ENCODE measurements at places on chromosomes 1 and 21. TPM values are rescaled to one million over a fixed set of nuclear protein-coding genes. Genes with fewer than 3 reads are reported as not detected.

Gene PPIAL4G
- 0.06 TPM for total RNA-seq

Gene FMO2
- total RNA-seq: 72.4 TPM

Gene FCGR3A
- 3.1 TPM for total RNA-seq

Gene LCE6A
- not detected for total RNA-seq

Gene PLEKHN1
- not detected for total RNA-seq

Gene ERICH3
- 0.09 TPM for total RNA-seq

- no peaks in the 10 kb centered on the region for H3K36me3 ChIP-seq
- no peak for DNase-seq
- H3K27ac ChIP-seq: no peak overlapping the region
- H3K4me1 ChIP-seq: peaks cover 22% of the 10 kb centered on the region
Measured at GRCh38 chr1:16614361-16615252, 1.2 kb upstream of the NBPF1 start.

DNA sequence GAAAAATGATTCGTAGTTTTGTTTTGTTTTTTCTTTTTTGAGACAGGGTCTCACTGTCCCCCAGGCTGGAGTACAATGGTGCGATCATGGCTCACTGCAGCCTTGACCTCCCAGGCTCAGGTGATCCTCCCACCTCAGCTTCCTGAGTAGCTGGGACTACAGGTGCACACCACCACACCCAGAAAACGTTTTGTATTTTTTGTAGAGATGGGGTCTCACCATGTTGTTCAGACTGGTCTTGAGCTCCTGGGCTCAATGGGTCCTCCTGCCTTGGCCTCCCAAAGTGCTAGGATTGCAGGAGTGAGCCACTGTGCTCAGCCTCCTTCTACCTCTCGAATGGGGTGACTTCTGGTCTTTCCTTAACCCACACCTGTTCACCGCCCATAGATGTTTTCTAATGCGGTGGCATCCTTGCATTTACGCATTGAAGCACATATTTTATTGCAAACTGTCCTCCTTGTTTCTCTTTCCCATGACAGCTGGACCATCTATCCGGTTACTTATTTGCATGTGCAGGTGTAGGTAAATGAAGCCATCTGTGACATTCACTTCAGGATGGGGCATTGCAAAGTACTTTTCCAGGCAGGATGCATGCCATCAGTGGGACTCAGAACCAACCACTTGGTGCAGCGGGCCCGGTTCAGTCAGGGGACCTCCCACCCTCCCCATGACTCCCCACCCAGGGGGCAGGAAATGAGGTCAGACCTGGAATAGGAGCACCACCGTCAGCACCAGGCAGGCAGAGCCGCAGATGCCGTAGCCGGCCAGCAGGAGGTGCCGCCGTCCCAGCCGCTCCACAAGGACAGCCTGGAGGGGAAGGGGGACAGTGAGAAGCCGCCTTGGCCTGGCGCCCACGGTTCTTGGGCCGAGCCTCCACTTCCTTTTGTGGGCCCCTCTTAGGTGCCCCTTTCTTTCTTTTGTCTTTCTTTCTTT is 16.5 kb downstream of the SLC2A7 start:
- no peaks in the 10 kb centered on the region for H3K36me3 ChIP-seq
- no peak overlapping the region for H3K27ac ChIP-seq
- H3K4me3 ChIP-seq: no peak overlapping the region
- no peak for DNase-seq
- no peaks in the 10 kb centered on the region for H3K4me1 ChIP-seq
- H3K27me3 ChIP-seq: no peaks in the 10 kb centered on the region

DNA sequence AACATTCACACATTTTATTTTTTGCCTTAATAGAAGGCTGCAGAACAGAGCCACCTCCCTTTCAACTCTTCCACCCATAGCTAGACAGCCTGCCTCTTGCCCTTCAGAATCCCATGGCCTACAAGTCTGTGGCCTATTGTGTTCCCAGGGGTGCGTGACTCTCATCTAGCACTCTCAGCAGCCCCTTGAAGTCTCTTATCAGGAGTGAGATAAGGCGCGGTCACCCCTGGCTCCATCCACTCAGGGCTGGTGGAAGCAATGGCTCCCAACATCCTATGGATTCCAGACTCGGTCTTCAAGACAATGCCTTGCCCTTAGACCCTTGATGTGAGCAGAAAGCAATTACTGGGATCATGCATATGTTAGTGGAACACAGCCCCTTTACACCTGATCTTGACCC is 264.1 kb upstream of the GREM2 start:
- H3K36me3 ChIP-seq: no peaks in the 10 kb centered on the region
- H3K27me3 ChIP-seq: no peaks in the 10 kb centered on the region
- DNase-seq: no peak
- no peaks in the 10 kb centered on the region for H3K4me1 ChIP-seq

GRCh38 chr1:219669042-219669441 is 56.1 kb upstream of the ZC3H11B start:
- H3K27me3 ChIP-seq: no peaks in the 10 kb centered on the region
- H3K4me3 ChIP-seq: no peak overlapping the region
- H3K36me3 ChIP-seq: no peaks in the 10 kb centered on the region
- peak; percentile 7 for DNase-seq
- peaks cover 8% of the 10 kb centered on the region for H3K4me1 ChIP-seq

DNA sequence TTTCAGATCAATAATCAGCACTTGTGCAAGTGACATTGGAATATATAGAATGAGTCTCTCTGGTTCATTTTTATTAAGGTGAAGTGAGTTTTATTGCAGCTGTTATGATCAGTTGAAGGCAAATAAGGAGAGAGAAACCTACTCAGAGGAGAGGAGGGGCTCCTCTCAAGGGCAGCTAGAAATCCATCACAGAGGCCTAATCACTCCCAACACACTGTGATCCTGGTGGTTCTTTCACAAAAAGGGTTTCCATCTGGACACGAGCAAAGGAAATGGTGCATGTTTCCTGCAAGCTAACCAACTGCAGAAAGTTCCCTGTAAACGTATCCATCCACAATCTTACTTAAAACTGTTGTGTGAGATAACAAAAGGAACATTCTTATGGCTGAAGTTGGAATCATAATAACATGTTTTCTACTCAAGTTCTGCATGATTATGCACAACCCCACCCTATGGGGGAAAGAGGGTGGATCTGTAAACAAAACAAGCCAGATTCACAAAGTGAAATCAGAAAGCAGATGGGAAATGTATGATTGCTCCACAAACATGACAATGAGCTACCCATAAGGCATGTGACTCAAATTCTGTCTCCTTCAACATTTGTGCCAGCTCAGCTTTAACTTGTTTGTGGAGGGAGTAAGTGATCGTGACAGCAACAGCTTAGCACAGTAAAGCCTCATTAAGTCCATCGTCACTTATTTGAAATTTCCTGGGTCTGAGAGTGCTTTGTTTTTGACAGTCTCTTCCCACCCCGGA is 141.2 kb upstream of the ST6GALNAC5 start:
- H3K36me3 ChIP-seq: no peaks in the 10 kb centered on the region
- H3K27me3 ChIP-seq: no peaks in the 10 kb centered on the region
- no peak for DNase-seq
- no peaks in the 10 kb centered on the region for H3K4me1 ChIP-seq

GRCh38 chr1:201739080-201739479 is 89.9 kb upstream of the IPO9 start:
- peak overlapping the region; percentile 20 for H3K27ac ChIP-seq
- DNase-seq: no peak
- no peak overlapping the region for H3K4me3 ChIP-seq
- no peaks in the 10 kb centered on the region for H3K27me3 ChIP-seq
- H3K36me3 ChIP-seq: no peaks in the 10 kb centered on the region

- no peak overlapping the region for H3K4me3 ChIP-seq
- H3K27ac ChIP-seq: no peak overlapping the region
- DNase-seq: no peak
- peaks cover 12% of the 10 kb centered on the region for H3K4me1 ChIP-seq
- H3K27me3 ChIP-seq: no peaks in the 10 kb centered on the region
- peaks cover 4% of the 10 kb centered on the region for H3K36me3 ChIP-seq
Measured at GRCh38 chr1:29050166-29050565, 73.5 kb downstream of the TMEM200B start.

DNA sequence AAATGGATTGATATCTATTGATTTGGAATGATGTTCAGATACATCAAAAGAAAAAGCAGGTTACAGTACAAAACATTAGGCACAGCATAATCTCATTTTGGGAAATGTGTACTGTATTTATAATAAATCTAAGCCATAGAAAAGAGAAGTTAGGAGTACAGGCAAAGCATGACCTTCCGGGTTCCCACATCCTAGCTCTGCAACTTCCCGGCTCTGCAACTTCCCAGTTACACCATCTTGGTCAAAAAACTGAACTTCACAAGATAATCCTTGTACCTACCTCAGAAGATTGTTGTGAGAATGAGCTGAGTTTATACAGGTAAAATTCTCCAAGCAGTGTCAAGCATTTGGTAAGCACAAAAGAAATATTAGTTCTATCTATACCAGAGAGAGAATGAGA is 21.7 kb upstream of the SLC44A3 start:
- H3K27ac ChIP-seq: no peak overlapping the region
- no peaks in the 10 kb centered on the region for H3K27me3 ChIP-seq
- DNase-seq: no peak
- H3K4me3 ChIP-seq: no peak overlapping the region
- H3K4me1 ChIP-seq: peaks cover 14% of the 10 kb centered on the region

GRCh38 chr1:44724296-44724954 is 6.5 kb downstream of the RNU5D-1 start:
- H3K27me3 ChIP-seq: no peaks in the 10 kb centered on the region
- H3K4me1 ChIP-seq: peaks cover 3% of the 10 kb centered on the region
- no peak overlapping the region for H3K27ac ChIP-seq
- no peak overlapping the region for H3K4me3 ChIP-seq

GRCh38 chr1:74502432-74502831 is 10.0 kb downstream of the LRRC53 start:
- H3K4me1 ChIP-seq: no peaks in the 10 kb centered on the region
- no peaks in the 10 kb centered on the region for H3K27me3 ChIP-seq
- H3K4me3 ChIP-seq: no peak overlapping the region
- no peak for DNase-seq
- no peaks in the 10 kb centered on the region for H3K36me3 ChIP-seq
- no peak overlapping the region for H3K27ac ChIP-seq

GRCh38 chr1:209899948-209900347 is 38.1 kb upstream of the SYT14 start:
- no peaks in the 10 kb centered on the region for H3K27me3 ChIP-seq
- DNase-seq: no peak
- no peak overlapping the region for H3K27ac ChIP-seq

GRCh38 chr1:198018529-198018928 is 101.4 kb downstream of the LHX9 start:
- no peaks in the 10 kb centered on the region for H3K27me3 ChIP-seq
- no peaks in the 10 kb centered on the region for H3K4me1 ChIP-seq
- H3K27ac ChIP-seq: no peak overlapping the region
- DNase-seq: no peak
- H3K36me3 ChIP-seq: no peaks in the 10 kb centered on the region
